T-helper 17 cell (primary cell): ENCODE measurements at places on chromosomes 11 and 22. TPM values are rescaled to one million over a fixed set of nuclear protein-coding genes. Genes with fewer than 3 reads are reported as not detected.

Gene MMP12
- total RNA-seq: not detected

Gene IFITM10
- total RNA-seq: 0.90 TPM

Gene TRABD
- total RNA-seq: 141 TPM

GRCh38 chr11:4821021-4821420 is at the start of gene OR51F2:
OR51F2 (plus strand) TSS chr11:4821321; CDS start chr11:4821422, 101 bp downstream.
- DNase-seq: no peak

DNA sequence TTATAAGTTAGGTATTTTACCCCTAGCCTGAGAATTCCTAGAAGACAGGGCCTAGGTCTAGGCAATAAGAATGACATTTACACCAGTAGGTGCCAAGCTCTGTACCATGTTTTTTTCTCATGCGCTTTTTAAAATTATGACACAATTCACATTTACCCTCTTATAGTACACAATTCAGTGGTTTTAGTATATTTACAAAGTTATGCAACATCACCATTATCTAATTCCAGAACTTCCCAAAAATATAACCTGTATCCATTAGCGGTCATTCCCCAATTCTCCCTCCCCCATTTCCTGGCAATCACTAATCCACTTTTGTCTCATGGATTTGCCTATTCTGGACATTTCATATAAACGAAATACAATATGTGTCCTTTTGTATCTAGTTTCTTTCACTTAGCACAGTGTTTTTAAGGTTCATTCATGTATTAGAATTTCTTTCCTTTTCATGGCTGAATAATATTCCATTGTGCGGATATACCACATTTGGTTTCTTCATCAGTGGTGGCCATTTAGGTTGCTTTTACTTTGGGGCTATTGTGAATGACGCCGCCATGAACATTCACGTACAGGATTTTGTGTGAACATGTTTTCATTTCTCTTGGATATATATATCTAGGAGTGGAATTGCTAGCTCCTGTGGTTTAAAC is 92.4 kb downstream of the MICAL2 start:
- DNase-seq: no peak

DNA sequence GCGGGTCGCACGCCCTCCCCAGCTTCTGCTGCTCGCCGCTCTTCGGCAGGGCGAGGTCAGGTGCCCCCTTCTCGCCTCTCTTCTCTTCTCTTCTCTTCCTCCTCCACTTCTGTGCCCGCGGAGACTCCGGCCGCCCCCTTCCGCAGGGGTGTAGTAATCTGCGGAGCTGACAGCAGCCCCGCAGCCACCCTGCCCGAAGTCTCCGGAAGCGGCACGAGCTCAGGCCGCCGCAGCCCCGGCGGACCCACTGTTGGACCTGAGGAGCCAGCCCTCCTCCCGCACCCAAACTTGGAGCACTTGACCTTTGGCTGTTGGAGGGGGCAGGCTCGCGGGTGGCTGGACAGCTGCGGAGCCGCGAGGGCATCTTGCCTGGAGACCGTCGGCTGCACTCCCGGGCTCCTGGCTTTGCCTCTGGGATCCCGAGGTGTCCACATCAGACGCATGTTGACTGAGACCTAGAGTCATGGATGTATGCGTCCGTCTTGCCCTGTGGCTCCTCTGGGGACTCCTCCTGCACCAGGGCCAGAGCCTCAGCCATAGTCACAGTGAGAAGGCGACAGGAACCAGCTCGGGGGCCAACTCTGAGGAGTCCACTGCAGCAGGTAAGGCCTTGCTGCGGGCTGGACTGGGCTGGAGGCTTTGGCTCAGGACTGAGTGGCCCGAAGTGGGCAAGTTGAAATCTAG is 486 bp downstream of the STIM1 start:
- DNase-seq: peak; percentile 32

- no peak for DNase-seq
These were observed 47.7 kb downstream of the DKK3 start for GRCh38 chr11:11960687-11961086.

DNA sequence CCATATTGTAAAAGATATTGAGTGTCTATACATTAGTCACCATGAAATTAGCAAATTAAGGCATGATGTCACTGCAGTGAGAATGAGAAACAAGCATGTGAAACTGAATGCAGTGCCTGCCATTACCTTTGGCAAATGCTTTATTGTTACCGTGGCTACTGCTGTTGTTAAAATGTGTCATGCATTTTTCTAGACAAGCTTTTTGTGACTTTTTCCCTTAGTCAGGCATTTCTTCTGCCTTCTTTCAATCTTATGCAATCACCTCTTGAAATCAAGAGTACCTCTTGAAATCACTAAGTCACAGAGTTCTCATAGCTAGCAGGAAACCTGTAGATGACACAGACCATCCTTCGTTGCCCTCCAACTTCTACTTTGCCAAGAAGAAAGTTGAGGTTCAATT is 461.7 kb upstream of the TENM4 start:
- no peak for DNase-seq

DNA sequence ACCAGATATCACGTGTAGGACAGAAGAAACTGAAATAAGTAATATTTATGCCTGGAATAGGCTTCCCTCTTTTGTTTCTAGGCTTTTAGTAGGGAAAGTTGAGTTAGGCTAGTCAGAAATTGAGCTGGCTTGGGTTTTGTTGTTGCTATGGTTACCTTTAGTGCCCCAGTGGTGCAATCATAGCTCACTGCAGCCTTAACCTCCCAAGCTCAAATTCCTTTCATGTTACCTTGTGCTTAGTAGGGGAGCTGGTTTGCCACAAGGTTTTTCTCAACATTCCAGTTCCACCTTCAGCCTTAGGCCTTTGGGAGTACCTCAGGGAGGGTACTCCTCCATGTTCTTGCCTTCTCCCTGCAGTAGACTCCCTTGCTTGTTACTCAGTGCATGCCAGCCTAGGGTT is 69.1 kb upstream of the SUSD2 start:
- no peak for DNase-seq
